Daoy (cell line): ENCODE measurements at places on chromosomes 4 and X. TPM values are rescaled to one million over a fixed set of nuclear protein-coding genes. Genes with fewer than 3 reads are reported as not detected.

Gene FAM241A
- 1.8 and 2.1 TPM in 2 replicates for total RNA-seq

Gene EGF
- 4.7 and 7.3 TPM in 2 replicates for total RNA-seq

Gene TMEM144
- 2.3 and 2.4 TPM in 2 replicates for total RNA-seq

Gene BMP3
- 0.63 TPM in 1 of 2 replicates, not detected in the other for total RNA-seq

- no peak for DNase-seq
These were observed 565.2 kb downstream of the PCDH18 start for GRCh38 chr4:136967069-136967468.

- DNase-seq, result peak; percentile 69
These were observed 177.0 kb downstream of the CAMK2D start for GRCh38 chr4:113584407-113585150.

- DNase-seq, result peak; percentile 6
These were observed 102.9 kb upstream of the PAQR3 start for GRCh38 chr4:79042079-79042674.

DNA sequence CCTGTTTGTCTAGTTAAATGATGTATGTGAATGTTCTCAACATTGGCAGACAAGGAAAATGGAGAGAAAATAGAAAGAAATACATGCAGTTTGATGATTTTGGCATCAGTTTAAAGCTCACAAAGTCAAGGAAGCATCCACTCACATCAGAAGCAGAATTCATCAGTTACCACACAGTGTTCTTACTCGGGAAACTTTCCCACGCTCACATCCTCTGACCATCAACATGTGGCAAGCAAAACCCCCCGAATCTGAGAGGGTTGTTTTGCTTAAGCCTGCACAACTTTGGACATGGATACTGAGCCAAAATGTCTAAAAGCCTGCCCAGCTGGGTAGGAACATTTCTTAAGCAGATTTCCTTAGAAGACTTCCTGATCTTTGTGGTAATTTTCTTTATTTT lies 407.6 kb downstream of the ANKRD50 start:
- no peak for DNase-seq

DNA sequence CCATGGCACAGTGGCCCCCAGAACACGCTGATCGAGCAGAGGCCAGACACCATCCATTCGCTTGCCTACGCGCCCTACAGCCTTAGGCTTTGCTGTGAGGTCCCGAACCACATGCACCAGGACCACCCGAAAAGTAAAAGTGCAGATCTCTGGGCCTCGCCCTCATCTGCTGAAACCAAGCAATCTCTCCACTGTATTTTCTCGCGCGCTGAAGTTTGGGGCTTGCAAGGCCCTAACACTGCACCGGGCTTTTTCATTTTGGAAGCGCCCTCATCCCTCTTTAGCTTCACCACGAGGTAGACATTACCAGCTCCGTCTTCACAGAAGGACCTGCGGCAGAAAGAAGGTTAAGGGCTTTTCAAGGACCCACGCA lies 21.2 kb downstream of the NKX3-2 start:
- DNase-seq, result no peak

DNA sequence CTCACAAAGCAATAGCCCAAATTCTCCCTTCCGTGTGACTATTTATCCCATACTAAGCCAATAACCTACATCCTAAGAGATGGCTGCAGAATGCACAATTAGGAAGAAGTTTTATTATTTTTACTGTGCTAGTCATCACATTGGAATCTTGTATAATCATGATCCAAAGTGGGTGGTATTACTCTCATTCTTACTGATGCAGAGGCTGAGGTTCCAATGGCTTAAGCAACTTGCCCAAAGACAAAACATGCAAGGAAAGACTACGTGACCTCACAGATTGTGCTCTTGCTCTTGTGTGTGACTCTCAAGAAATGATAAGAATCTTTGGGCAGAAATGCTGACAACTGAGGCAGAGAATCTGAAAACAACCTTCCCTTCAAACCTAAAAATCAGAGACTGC lies 212.2 kb downstream of the LDB2 start:
- peak; percentile 27 for DNase-seq
